ENCODE measurements at places on chromosomes 6 and 20.

GRCh38 chr6:147509891-147510290, 1.4 kb downstream of the SAMD5 start:
- DNase-seq, result no peak

DNA sequence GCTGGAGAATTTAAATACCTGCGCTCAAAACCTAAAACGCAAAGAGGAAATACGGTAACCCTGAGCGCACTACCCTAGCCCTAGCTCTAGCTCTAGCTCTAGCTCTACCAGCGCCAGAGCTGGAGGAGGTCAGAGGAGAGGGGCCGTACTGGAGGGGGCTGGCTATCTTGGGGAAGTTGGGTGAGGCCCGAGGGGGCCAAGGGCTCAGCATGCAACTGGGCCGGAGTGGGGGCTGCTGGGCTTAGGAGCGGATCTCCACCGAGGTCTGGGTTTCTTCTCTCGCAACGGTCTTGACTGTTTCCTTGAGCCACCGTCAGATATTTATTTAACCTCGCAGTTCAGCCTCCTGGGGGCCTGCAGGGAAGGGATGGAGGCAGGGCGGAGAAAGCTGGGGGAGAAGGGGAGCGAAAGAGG, 91.0 kb downstream of the NCR2 start:
- no peak for DNase-seq

DNA sequence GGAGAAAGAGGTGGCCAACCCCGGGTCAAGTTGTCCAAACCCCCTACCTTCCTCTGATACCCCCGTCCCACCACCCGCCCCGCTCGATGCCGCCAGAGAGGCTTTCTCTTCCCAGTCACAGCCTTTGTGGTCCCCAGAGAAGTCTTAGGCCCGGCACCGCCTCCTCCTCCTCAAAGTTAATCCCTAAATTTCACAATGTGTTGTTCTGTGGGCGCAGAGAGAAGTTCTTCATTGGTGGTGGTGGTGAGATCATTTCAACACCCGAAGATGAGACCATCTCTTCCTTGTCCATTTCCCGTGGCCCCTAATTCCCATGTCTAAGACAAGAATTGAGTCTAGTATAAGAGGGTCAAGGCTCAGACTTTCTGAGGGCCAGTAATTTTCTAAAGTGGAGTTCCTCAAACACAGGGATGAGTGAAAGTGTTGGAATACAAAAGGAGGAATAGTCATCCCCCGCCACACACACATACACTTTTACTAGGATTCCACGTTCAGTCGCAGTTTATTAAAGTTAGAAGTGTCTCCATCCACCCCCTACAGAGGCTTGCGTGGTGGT, 10.4 kb downstream of the TRIM31 start:
- DNase-seq, result no peak

- DNase-seq, result no peak
These were observed 2.3 kb downstream of the CCND3 start for GRCh38 chr6:41939176-41939847.

DNA sequence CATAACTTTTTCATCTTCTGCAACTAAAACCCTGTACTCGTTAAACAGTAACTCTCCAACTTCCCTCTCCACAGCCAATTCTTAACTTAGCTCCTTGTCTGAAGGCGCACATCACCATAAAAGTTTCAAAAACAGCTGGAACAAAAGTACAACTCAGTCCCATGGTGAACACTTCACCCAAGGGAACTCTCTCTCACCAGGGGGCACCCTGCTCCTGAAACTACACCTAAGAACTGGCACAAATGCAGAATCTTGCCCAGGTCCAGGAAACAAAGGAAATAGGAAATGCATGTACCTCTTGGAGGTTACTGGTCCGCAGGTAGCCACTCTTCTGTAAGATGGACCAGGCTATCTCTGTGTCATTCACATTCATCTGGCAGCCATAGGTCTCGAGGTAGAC, 6.6 kb downstream of the CDK5RAP1 start:
- DNase-seq, result no peak

- DNase-seq, result peak; percentile 67
These were observed 112.0 kb upstream of the BEND6 start for GRCh38 chr6:56842686-56843475.

GRCh38 chr6:134774201-134774638, 175.7 kb downstream of the ALDH8A1 start:
- DNase-seq, result no peak

- DNase-seq, result no peak
These were observed 120.5 kb upstream of the TMEM170B start for GRCh38 chr6:11416936-11417576.

GRCh38 chr20:2010533-2010932, 16.7 kb upstream of the PDYN start:
- DNase-seq, result peak; percentile 56

GRCh38 chr6:30830438-30830837, 53.9 kb upstream of the DDR1 start:
- DNase-seq, result no peak

DNA sequence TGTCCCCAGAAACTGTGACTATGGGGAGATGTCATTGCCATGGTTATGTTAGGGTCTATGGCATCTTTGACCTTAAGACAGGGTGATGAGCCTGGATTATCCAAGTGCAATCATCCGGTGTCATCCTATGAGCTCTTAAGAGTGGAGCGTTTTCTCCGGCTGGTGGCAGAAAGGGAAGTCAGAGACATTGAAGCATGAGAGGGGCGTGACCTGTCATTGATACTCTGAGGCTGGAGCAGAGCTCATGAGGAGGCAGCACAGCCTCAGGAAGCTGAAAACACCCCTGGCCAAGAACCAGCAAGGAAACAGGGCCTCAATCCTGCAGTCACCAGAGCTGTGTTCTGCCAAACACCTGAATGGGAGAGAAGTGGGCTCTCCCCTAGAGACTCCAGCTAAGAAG, 59.6 kb downstream of the ANKRD60 start:
- DNase-seq, result no peak

DNA sequence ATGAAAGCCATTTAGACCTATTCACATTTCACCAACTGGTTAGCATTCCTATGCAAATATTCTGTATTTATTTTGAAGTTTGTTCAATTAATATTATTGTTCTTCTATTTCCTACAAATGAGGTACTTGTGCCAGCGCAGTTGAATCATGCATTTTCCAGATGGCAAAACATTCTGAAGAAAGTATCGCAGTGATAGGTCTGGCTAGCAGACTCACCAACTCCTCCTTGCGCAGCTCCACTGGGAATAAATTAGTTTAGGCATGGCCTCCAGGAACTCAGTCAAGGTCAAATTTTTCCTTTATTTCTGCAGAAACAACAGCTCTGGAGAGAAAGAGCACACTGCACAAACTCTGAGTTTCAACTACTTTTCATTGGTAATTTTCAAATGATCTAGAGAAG, 437.7 kb downstream of the COL12A1 start:
- DNase-seq, result no peak

DNA sequence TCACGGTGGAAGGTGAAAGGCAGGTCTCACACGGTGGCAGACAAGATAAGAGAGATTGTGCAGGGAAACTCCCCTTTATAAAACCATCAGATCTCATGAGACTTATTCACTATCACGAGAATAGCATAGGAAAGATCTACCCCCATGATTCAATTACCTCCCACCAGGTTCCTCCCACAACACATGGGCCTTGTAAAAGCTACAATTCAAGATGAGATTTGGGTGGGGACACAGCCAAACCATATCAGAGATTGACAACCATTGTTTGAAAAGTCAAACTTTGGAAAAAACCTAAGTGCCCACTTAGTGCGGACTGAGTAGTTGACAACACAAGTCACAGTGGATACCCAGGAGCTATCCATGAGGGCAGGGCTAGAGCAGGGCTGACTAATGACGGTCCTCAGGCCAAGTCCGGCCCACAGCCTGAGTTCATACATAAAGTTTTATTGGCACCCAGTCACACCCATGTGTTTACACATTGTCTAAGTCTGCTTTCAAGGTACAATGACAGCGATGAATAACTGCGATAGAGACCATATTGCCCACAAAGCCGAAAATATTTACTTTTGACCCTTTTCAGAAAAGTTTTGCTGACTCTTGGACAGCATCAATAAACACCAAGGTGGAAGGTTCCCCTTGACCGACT, 33.8 kb upstream of the PMEPA1 start:
- no peak for DNase-seq

DNA sequence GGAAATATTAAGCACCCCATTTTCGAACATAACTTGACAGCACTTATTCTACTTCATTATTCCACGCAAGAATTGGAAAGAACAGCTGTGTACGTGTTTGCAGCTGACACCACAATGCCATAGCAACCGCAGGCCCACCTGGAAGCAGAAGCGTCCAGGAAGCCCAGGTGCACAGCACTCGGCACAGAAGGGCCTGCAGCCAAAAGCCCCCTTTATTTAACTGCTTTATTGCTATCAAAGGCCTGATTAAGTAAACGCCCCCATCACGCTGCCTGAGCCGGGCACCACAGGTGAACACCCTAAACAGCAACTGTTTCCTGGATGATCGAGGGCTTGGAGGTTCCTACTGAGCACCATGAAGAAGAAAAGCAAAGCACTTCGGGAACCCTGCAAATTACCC, 6.3 kb downstream of the TAF4 start:
- DNase-seq, result no peak

- peak; percentile 36 for DNase-seq
These were observed 16.7 kb upstream of the ENTPD6 start for GRCh38 chr20:25178563-25179438.

DNA sequence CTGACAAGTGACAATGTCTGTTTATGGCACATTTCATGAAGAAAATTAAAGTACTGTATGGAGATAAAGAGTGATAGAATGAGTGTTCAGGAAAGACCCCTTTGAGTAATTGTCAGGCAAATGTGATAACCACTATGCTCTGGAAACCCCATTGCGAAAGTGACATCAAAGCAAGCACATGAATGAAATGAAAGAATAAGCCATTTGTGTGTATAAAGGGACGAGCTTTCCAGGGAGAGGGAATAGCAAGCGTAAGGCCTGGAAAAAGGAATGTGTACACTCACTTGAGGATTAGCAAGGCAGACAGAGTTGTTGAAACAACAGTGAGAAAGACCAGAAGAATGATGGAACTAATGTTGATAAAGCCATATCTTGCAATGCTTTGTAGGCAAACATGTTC, 490.0 kb downstream of the GRIK2 start:
- DNase-seq, result no peak

- no peak for DNase-seq
These were observed 166.8 kb downstream of the IBTK start for GRCh38 chr6:82080767-82081166.

- DNase-seq, result no peak
These were observed 676.9 kb downstream of the HACE1 start for GRCh38 chr6:104182811-104183210.

DNA sequence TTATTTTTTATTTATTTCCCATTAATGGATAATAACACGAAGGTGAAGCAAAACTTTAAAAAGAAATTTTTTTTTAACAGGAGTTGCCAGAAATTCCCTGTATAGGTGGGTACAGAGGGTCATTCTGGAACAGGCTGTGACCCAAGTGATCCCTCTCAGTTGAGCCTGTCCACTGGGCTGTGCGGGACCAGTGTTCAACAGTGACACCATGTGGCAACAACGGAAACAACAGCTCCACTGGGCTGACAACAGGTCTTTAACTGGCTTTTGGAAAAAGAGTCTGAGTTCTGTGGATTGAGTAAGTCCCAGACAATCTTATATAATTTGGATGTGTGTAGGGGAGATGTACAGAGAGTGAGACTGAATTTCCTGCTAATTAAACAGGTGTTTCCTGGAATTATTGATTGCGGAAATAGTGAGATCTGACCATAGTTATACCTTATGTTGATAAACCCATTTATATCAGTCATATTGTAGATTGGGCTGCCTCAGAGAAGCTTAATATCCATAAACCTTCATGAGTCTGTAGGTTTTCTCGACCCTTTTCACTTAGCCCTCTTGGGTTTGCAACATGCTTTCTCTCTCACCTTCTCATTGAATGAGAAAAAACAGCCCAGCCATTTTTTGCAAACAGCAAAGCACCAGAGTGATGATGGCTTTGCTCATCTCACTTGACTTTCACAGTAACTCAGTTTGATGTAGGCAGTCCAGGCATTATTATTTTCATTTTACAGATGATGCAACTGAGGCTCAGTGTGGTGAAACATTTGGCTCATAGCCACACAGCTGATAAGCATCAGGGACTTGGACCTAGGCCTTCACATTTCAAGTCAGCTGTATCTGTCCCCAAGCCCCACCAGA, 17.5 kb downstream of the KIAA1755 start:
- no peak for DNase-seq

DNA sequence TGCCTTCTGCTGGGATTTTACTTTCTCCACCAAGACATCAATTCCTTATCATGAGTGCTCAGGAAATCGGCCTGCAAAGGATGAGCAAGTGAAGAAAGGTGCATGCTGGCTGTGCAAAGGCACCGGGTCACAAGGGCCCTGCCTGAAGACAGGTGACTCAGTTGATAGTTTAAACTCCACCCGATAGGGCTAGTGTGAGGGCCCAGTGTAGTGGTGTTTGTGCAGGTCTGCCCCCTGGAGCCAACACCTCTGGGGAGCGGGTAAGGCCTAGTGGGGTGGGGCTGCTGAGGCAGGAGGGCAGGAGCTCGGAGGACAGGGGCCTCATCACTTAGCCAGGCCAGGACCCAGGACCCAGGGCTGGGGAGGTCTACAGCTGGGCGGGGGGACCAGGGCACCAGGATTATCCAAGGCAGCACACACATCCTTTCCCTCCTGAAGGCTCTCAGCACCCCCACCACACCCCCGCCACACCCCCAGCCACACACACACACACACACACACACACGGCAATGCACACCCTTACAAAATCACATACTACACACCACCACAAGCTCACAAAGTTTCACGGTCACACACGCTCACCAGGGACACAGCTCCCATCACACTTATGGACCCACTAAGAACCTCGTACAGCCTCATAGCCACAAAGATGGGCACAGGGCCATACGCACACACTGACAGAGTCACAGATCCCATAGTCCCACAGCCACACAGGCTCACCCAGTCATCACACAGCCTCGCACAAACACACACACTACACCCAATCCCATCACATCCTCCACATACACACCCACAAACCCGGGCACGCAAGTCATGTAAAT, 75.4 kb downstream of the GRM4 start:
- peak; percentile 23 for DNase-seq

DNA sequence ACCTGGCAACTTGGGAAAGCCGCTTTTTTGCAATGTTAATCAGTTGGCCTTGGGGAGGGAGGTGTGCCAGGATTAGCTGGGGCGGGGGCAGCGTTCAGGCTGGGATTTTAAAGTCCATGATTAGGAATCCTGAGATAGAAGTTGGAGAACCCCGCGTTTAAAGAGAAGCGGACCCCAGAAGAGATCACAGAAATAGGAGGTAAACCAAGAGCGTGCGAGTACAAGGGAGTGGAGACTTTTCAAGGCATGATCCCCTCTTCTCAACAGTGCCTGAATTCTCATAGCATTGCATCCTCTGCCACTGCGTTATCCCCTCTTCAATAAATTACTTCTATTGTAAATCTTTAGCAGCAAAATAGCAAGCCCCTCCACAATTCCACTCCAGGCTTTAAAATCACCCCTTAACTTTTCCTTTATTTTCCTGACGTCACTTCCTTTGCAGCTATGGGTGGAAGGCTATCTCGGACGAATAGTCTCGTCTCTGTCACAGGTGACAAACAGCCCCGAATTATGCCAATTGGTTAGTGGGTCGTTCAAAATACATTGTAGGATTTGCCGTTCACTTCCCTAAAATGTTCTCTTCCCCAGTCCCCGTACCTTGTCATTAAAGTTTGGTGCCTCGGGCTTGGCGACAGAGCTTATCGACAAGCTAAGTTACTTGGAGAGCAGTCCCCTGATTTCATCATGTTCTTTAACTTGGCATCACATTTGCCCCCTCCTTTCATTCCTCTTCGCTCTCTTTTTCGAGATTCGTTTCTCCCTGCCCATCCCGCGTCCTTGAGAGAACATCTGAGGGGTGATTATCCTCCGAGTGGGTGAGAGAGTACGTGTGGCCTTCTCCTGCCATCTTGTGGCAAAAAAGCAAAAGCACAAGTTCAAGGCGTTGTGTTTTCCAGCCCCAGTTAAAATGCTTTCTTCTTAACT, 17.1 kb downstream of the OR2B2 start:
- DNase-seq, result peak; percentile 80

Measured in NCI-H1417 (cell line).